ENCODE measurements at places on chromosomes 2 and 18.

- DNase-seq = no peak
Observed at GRCh38 chr2:185979546-185980071, 241.0 kb downstream of the FSIP2 start.

DNA sequence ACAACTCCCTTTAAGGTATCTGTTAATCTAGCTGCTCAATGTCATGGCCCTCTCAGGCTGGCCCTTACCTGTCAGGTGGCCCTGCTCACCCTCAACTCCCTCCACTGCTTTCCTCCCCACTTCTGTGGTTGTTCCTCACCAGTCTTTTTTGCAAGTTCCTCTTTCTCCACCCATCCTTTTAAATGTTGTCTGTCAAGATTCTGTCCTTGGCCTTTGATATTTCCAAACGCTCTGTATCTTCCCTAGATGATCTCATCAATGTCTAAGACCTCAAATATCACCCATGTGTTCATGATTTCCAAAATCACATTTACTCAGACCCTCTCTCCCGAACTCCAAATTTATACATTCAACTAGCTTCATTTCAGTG lies 3.5 kb downstream of the PTPN2 start:
- no peak for DNase-seq

GRCh38 chr2:46263347-46263746 lies 33.9 kb upstream of the EPAS1 start:
- no peak for DNase-seq

DNA sequence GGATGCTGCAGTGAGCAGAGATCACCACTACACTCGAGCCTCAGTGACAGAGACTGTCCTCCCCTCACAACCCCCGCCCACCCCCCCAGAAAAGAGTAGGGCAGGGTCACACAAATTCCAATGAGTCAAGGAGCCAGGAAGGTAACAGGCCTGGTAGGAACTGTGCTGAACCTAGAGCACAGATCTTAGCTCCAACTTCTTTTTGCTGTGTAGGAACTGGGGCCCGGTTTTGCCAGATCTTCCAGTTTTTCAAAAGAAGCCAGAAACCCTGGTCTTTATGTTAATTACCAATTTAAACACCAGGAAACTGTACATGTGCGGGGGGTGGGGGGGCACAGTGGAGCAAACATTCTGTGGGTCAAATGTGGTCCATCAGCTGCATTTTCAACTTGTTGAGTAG lies 71.0 kb downstream of the PRPF40A start:
- DNase-seq = no peak

- no peak for DNase-seq
Observed at GRCh38 chr2:160140471-160140870, 59.6 kb downstream of the ITGB6 start.

DNA sequence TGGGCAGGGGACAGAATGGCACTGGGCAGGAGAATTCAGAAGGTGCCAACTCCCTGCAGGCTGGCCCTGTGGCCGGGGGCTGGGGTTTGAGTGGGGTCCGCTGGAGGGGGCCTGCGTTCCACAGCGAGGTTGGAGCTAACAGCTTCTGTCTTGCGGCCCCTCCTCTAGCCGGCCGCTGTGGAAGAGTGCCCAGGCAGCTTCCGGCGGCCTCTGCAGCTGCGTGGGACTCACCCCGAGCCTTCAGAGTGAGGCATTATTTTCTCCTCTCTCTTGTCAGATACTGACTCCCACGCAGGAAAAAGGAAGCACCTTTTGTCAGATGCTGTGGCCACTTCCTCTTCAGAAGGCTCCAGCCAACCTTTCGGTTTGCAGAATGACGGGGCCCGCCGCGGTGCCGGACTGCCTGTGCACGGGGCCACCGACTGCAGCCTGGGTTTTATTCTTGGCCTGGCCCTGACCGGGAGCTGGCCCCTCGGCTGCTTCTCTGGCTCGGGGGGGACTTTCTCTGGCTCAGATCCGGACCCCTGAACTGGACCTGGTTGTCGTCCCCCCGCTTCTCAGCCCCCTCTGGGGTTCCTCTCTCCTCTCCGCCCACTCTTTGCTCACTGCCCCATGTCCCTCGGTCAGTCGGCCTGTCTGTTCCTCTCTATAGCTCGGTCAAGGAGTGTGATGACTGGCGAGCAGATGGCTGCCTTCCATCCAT lies 40.1 kb downstream of the ARHGAP25 start:
- no peak for DNase-seq

DNA sequence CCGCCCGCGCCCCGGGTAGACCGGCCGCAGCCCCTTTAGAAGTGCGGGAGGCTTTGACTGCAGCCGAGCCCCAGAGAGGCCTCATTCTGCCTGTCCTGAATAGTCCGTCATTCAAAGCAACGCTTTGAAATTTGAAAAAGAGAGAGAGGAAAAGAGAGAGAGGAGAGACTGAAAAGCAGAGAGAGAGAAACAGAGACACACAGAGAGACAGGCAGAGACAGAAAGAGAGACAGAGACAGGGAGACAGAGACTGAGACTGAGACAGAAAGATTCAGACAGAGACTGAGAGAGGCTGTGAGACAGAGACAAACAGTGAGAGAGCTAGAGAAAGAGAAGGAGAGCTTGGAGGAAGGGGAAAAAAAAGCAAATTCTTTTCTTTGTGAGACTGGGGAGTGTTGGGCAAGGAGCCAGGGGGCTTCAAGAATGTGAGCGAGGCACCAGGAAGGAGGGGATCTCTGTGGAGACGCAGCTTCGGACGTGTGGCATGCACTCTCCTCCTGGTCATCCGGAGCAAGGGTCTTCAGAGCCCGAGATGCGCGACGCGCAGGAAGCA lies 73.1 kb downstream of the MYCN start:
- no peak for DNase-seq

- no peak for DNase-seq
Observed at GRCh38 chr2:165953306-165953654, 296 bp downstream of the TTC21B start.

GRCh38 chr2:136168720-136169119 lies 50.8 kb upstream of the CXCR4 start:
- DNase-seq = no peak

GRCh38 chr2:1683297-1683696 lies 61.0 kb downstream of the PXDN start:
- DNase-seq = no peak

DNA sequence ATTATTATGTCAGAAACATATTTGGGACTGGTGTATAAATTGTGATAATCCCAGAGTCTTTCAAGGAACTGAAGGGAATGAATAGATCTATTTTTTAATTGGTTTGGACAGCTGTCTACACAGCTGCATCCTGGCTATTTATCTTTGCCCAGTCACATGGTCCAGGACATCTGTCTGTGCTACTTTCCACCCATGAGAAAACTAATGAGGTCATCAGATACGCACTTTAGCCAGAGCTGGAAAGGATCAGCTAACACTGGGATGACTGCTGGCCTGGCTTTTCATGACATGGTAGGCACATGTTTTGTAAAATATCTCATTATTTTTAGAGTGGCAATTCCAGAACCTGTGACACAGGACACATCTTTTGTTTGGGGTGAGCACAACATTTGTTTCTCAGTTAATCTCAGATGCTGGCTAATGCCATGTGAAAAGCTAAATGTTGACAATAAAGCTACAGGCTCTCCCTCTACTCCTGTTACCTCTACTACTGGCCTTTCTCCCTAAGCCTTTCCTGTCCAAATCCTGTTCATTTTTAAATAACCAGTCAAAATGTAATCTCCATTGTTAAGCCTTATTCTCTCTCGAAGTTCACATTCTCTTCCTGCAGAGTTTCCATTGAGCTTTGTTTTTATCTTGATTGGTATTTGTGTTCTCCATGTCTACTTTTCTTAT lies 500.7 kb downstream of the RIT2 start:
- no peak for DNase-seq

DNA sequence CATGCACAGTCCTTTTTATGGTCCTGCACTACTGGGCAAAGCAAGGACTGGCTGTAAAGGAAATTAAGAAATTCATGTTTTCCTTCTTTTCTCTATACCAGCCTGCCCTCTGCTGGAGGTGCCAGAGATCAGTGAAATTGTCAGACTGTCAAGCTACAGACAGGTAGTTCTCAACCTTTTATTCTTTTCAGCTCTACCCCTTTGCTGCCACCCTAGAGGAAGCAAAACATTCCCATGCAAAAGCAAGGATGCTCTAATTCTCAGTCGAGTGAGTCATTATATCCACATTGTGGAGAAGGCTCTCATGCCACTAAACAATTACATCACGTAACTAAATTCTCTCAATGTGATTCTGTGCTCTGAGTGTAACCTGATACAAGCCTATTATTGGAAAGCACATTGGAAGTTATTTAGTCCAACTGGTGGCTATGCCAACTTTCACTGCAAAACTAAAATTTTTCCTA lies 25.0 kb upstream of the RAPGEF4 start:
- no peak for DNase-seq

DNA sequence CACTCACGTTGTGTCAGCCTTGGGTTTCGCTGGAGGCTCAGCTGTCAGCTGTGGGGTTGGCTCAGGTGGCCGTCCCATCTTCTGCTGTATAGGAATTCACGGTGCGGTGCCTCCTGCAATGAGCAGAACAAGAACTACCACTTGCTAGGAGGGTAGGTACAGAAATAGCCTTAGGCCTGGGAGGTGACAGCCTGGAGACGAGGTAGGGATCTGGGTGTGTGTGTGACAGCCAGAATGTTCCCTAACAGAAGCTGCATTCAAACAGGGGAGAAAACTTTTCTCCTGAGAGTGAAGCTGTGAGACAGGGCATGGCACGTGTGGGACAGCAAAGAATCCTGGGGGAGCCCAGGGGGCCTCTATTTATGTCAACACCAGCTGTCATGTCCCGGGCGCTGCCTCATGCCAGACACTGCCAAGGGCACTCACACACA lies 8.4 kb upstream of the MAL start:
- DNase-seq = no peak

- DNase-seq = no peak
Observed at GRCh38 chr2:169010633-169011460, 20.3 kb downstream of the ABCB11 start.

DNA sequence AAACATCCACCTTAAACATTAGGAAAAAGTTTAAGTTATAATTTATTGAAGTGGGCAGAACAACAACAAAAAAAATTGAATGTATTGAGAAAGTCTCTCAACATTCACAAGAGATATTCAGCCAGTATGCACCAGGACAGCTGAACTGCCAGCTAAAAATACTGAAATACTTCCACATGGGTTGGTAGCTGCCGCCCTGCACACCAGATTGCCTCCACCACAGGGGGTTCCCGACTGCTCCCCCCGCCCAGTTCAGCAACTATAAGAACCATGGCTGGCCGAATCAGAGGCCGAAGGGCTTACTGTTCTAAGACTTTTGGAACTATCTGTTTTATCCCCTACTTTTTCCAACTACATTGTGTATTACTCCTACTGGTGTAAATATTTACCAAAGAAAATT lies 150.0 kb upstream of the LRP1B start:
- no peak for DNase-seq

DNA sequence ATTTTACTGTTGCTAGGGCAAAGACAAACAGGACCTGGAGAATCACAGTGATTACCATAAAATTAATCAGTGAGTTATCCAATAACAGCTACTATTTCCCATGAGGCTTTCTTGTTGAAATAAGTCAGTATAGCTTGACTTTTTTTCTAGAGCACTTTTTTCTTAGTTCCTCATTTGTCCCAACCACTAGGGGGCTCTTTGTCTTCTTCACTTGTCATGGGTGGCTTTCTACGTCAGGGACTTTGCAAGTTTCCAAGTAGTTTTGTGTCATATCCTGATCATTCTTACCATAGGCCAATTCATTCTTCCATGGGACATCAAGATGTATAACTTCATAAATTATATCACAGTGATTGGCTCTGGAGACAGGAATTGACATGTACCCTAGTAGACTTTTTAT lies 1019.6 kb upstream of the PIK3C3 start:
- DNase-seq = no peak

DNA sequence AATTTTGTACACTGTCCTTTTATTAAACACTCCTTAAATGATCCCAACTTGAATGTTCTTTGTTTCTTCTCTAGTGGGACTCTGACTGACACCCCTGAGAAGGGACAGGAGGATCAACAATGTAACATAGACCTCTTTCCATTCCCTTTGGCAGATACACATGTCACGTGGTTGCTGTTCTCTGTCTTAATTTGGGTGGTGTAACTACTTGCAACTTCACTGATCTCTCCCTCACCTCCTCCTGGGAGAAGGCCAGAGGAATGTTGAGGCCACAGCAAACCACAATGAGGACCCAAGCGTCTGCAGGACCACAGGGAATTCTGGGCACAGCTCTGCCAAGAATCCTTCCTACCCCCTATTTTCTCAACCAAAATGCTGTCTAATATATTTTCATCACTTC lies 205.6 kb downstream of the RTP5 start:
- no peak for DNase-seq

- DNase-seq = no peak
Observed at GRCh38 chr18:8401606-8402005, 207.6 kb upstream of the RAB12 start.

GRCh38 chr2:174259981-174260380 lies 11.6 kb upstream of the OLA1 start:
- no peak for DNase-seq

GRCh38 chr2:217092710-217093379 lies 233.0 kb upstream of the TNP1 start:
- no peak for DNase-seq

- DNase-seq = no peak
Observed at GRCh38 chr2:133248264-133248663, 320.0 kb downstream of the NCKAP5 start.

DNA sequence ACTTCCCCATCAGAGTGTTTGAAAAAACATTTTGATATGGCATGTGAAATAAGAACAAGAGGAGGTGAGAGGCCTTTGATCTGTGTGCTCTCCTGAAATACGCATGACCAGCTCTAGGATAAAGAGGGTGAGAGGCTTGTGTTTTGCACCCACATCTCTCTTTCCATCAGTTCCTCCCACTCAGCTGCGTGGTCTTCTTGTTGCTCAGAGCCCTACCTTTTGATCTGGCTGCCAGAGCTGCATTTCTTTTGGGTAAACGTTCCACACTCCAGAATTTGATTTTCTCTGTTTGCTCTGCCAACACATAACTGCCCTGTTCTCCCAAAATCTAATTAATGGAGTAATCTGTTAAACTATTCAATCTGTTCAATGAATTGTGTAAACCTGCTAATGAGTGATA lies 72.0 kb upstream of the FN1 start:
- no peak for DNase-seq

- DNase-seq = no peak
Observed at GRCh38 chr2:207330912-207331311, 165.2 kb upstream of the KLF7 start.

- no peak for DNase-seq
Observed at GRCh38 chr2:28469947-28470535, 25.8 kb upstream of the PLB1 start.

All from activated CD8-positive, alpha-beta memory T cell treated with anti-CD3 and anti-CD28 coated beads for 1 hour (primary cell).